Foreskin melanocyte (primary cell): ENCODE measurements at places on chromosomes 4 and X.

- no peak for DNase-seq
These were observed 7.8 kb downstream of the GATB start for GRCh38 chr4:151753056-151753455.

GRCh38 chr4:164935363-164935762, 42.1 kb downstream of the TRIM61 start:
- DNase-seq: no peak

- peak; percentile 40 for DNase-seq
These were observed at the start of gene ING2 for GRCh38 chr4:183504930-183505610. Gene ING2, plus strand, starts transcription at chr4:183505058. Its CDS starts 138 bp downstream, at chr4:183505196.

- no peak for DNase-seq
These were observed 94.2 kb upstream of the MYOZ2 start for GRCh38 chr4:119041396-119041795.

GRCh38 chrX:119155416-119156035, 27.9 kb upstream of the KIAA1210 start:
- DNase-seq: no peak

GRCh38 chr4:145034727-145035211, 63.2 kb downstream of the ANAPC10 start:
- DNase-seq: no peak

DNA sequence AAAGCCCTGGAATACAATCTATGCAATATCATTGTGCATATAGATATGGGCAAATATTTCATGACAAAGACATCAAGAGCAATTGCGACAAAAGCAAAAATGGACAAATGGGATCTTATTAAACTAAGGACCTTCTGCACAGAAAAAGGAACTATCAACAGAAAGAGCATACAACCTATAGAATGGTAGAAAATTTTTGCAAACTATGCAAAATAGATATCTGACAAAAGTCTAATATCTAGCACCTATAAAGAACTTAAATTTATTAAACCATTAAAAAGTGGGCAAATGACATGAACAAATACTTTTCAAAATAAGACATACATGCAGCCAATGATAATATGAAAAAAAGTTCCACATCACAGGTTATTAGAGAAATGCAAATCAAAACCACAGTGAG, 312.9 kb downstream of the GLUD2 start:
- DNase-seq: no peak

DNA sequence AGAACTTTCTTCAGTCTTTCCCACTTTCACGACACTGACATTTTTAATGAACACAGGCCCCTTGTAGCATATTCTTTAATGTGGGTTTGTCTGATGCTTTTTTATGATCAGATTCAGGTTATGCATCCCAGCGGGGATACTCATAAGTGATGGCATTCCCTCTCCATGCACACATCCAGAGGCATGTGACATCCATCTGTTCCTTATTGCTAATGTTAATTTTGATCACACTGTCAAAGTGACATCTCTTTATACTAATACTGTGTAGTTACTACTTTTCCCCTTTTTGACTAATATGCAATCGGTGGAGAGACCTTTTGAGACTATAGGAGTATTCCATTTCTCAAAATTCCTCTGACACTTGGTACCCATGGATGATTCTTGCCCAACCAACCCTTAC, 43.8 kb upstream of the HS3ST1 start:
- no peak for DNase-seq

- no peak for DNase-seq
These were observed 68.1 kb upstream of the DUSP21 start for GRCh38 chrX:44775726-44776125.

DNA sequence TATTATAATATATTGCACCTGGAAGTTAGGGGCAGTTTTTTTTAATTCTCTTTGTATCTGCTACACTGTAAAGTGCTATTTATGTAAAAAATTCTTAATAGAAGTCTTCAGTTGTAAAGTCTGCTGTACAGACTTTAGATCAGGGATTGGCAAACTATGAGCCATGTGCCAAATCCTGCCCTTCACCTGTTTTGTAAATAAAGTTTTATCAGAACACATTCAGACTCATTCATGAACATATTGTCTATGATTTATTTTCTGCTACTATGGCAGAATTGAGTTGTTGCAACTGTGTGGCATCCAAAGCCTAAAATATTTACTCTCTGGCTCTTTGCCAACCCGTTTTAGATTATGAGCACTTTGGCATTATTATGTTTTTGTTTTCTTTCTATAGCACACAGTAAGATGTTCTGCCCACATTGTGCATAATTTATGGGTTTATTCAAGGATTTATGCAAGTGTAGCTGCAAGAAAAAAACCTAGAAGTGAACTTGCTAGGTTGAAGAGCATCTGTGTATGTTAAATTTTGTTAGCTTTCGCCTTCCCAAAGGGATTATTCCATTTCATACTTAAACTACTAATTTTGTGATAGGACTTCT, 56.9 kb downstream of the CLCN3 start:
- no peak for DNase-seq

GRCh38 chr4:177194906-177195305, 114.8 kb upstream of the NEIL3 start:
- no peak for DNase-seq

DNA sequence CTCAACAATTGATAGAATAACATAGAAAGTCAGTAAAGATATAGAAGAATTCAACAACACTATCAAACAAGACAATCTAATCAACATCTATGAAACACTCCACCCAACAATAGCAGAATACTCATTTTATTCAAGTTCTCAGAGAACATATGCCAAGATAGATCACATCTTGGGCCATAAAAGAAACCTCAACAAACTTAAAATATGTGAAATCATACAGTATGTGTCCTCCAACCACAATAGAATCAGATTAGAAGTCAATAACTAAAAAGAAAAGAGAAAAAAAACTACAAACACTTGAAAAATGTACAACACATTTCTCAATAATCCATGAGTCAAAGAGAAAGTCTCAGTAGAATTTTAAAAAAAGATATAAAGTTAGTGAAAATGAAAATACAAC, 78.6 kb upstream of the LDB2 start:
- DNase-seq: no peak

DNA sequence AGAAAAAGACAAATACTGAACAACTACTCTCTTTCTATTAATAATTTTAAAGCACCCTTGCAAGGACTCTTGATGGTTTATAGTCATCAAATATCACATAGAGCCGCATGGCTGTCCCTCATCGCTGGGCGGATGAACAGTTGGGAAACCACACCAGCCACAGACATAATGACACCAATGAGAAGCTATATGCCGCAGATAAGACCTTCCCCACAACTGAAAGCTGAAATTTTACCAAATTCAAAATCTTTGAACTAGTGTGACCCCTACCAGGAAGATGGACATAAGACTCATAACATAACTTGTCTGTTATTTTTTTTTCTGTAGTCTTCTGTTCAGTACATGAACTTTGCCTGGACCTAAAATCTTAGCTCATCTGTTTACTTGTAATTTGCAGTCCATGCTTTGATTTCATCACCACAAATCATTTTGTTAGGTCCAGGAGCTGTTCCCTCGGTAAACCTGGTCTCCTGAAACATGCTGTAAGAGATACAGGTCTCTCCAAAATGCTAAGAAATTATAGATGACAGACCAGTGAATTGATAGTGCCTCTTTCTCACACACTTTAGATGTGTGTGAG, 157.3 kb upstream of the RAPGEF2 start:
- DNase-seq: no peak

- DNase-seq: no peak
These were observed 26.3 kb downstream of the AFF1 start for GRCh38 chr4:86961116-86961515.

DNA sequence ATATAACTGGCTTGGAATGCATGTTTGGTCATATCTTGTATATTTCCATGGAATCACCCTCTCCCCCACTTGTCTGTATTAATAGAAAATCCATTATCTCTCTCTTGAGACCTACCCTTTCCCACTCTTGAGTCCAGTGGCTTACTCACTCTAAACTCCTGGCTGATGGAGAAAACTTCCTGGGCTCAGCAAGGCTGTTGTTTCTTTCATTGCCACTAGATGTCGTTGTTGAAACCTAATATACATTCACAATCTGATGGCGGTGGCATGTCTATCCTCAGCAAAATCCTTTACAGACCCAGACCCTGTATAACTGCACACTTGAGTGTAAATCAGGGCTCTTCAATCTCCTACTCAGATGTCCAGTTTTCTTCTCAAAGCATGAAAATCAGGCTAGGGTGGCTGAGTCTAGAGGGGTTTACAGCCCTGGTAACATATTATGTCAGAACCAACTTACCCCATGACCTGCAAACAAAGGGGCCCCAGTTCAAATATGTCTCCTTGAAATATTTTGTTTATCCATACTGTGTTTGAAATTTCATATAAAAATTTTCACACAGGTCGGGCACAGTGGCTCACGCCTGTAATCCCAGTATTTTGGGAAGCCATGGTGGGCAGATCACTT, 70.0 kb upstream of the FAM241A start:
- peak; percentile 43 for DNase-seq

DNA sequence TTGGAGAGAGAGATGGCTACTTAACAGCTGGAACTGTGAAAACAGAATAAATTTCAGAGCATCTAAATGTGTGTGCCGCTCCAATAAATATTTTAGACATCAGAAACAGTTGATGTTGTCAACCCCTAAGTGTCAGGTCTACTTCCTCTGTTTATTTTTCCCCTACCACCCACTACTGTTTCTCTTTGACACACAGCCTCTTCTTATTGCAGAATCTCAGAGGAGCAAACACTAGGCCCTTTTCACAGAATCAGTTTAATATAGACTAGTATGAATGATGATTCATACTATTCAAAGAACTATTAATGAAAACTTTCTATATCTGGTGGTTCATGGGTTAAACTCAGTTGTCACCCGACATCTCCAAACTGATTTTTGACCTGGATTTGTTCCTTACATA, 33.9 kb downstream of the NAA11 start:
- no peak for DNase-seq

DNA sequence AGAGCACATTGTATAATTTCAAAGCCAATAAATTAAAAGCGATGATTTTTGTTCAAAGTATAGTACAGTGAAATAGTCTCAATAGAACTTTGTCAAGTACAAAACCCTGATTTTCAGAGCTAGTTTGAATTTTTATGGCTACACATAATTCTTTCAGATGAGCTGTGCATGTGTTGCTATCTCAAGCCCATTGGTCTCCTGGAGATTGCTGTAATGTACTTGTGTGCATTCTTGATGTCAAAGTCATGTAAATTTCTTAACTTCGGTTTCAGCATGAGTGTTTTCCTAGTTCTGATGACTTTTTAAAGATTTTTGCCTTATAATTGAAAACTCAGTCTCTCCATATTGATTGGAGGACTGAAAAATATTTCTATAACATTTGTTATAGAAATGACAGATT, 200.8 kb downstream of the CEP135 start:
- DNase-seq: no peak

- DNase-seq: no peak
These were observed 208.9 kb downstream of the SPATA18 start for GRCh38 chr4:52259978-52260377.
